ENCODE measurements at places on chromosomes 6 and 20. TPM values are rescaled to one million over a fixed set of nuclear protein-coding genes. Genes with fewer than 3 reads are reported as not detected.
A peak's percentile ranks its signal among the peaks of the same experiment; 100 is the strongest.

The SYTL3 gene
- 1.2 TPM for total RNA-seq

The ID4 gene
- total RNA-seq = 12.0 TPM

The SLC26A8 gene
- not detected for total RNA-seq

The RRAGD gene
- 3.8 TPM for total RNA-seq

The CLDN20 gene
- total RNA-seq = not detected

GRCh38 chr20:24677626-24678315, 208.3 kb downstream of the SYNDIG1 start:
- no peak overlapping the region for H3K4me3 ChIP-seq
- H3K36me3 ChIP-seq = no peaks in the 10 kb centered on the region

DNA sequence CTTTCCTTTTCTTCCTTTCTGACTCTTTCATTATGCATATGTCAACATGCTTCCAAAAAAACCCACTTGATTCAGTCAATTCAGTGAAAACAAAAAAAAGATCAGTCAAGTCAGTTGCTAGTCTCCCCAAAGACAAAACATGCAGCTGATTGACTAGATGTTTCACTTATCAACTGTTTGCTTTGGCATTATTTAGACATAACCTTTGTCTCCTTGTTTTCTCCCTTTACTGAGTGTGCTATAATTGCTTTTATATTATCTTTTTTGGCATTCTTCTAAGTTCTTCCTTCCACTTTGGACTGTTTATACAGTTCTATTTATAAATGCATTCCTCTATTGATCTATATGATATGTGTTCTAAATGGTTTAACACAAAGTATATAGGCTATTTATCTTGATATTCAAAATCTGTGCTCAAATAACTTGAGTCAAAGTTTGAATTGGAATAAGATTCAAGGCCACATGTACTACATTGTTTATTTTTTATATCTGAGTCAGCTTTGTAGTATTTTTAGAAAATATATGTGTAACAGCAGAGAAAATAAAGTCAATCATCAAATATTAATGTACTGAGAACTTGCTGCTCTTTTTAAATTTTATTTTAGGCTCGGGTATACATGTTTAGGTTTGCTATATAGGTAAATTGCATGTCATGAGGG, 260.5 kb downstream of the CENPW start:
- no peaks in the 10 kb centered on the region for H3K36me3 ChIP-seq
- H3K4me1 ChIP-seq = no peaks in the 10 kb centered on the region
- no peak for DNase-seq
- H3K27ac ChIP-seq = no peak overlapping the region

GRCh38 chr6:168189200-168190013, 110.4 kb upstream of the FRMD1 start:
- H3K4me1 ChIP-seq = no peaks in the 10 kb centered on the region
- H3K36me3 ChIP-seq = no peaks in the 10 kb centered on the region

DNA sequence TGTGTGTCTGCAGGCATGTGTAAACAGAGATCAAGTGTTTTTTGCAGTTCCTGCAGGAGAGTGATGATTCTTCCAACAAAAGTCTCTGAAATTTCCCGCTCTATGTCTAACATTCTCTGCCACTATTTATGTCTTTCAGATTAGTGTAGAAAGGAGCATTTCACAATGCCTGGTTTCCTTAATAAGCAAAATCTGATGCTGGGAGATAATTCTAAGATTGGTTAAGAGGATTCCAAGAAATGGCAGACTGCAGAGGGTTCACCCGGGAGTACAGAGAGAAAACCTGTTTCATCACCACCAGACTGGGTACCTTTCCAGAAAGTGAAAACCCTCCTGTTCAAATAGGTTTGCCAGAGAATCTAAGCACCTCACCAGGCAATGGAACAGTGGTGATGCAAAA, 62.7 kb downstream of the FOXC1 start:
- no peaks in the 10 kb centered on the region for H3K27me3 ChIP-seq
- H3K4me1 ChIP-seq = peaks cover 10% of the 10 kb centered on the region
- H3K27ac ChIP-seq = no peak overlapping the region
- no peak for DNase-seq
- H3K36me3 ChIP-seq = no peaks in the 10 kb centered on the region
- no peak overlapping the region for H3K4me3 ChIP-seq

DNA sequence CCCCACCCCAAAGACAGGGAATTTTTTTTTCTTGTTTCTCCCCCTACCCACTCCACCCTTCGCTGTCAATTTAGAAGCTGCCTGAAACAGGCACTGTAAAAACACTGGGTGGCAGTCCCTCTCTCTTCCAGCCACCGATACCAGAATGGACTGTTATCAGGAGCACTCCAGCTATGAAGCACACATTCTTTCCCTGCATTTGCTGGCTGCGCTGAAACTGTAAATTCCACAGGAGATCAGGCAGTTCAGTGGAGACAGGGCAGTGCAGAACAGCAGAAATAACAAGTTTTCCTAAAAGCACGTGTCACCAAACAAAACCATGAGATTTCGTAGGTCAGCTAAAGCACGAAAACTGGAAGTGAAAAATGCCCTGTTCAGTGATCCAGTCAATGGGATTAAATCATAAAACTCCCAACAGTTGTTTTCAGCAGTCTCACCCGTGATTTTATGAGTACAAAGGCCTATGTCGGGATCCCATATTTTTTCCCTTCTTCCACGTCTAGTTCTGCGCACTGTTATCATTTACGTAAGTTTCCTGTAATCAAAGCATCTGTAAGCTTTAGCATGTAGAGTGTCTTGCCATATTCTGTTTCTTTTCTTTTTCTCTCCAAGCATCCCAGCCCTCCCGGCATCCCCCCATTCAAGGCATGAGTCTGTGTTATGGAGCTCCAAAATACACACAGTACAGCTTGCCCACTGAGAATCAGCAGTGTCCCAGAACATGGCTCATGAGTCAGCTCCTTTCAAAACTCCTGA, 359.9 kb upstream of the EPHA7 start:
- DNase-seq = peak; percentile 20
- no peaks in the 10 kb centered on the region for H3K4me1 ChIP-seq
- no peaks in the 10 kb centered on the region for H3K36me3 ChIP-seq
- no peaks in the 10 kb centered on the region for H3K27me3 ChIP-seq

GRCh38 chr6:150361876-150362275, 6.9 kb upstream of the IYD start:
- no peaks in the 10 kb centered on the region for H3K36me3 ChIP-seq
- DNase-seq = no peak
- no peak overlapping the region for H3K4me3 ChIP-seq

DNA sequence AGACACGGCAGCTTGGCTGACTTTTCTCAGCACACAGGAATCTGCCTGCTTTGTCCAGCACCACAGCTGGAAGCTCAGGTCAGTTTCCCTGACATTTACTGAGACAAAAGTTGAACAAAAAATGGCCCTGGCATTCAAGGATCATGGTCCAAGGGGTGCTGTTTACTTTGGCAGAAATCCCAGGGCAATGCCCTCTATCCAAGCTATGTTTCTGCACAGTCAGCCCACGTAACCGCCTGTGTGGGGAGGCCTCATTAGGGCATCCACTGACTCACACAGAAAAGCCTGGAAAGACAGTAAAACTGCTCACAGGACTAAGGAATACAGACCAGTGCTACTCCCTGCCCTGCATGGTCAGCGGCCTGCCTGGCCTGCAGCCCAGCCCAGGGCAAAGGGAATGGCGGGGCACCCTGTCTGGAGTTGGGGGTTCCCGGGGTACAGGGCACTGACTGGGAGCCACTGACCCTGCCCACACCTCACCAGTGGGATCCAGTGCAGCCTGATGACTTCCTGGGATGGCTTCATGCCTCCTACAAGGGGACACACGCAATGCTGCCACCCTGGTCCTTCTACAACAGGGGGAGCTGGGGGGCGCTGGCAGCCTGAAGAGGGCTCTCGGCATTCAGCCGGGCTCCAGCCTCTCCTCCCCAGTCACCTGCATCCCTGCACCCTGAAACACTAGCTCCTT, 77.1 kb downstream of the NINL start:
- H3K27me3 ChIP-seq = no peaks in the 10 kb centered on the region
- peaks cover 6% of the 10 kb centered on the region for H3K36me3 ChIP-seq
- peak; percentile 79 for DNase-seq
- H3K4me3 ChIP-seq = no peak overlapping the region
- peaks cover 16% of the 10 kb centered on the region for H3K4me1 ChIP-seq

DNA sequence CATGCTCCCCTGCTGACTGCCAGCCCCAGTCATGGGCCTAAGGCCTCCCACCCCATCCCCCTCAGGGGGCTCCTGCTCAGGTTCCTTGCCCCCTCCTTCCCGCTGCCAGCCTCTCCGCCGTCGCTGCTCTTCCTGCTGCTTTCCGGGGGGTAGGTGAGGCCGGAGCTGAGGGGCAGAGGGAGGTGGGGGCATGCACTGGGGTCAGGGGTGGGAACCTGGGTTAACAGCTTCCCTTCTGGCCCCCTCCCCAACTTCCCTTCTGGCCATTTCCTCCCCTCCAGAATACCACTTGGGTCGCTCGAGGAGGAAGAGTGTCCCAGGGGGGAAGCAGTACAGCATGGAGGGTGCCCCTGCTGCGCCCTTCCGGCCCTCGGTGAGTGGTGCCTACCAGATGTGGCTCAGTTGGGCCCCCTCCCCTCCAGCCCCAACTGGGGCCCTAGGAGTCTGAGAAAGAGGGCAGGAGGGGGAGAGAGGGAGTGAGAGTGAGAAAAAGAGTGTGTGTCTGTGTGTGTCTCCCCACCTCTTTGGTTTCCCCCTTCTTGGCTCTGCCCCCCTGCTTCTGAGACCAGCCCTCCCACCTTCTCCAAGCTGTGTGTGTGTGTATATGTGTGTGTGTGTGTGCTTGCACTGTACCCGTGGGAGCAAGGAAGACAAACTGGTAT, 12.1 kb downstream of the SYNGAP1 start:
- no peaks in the 10 kb centered on the region for H3K27me3 ChIP-seq
- DNase-seq = no peak
- H3K4me3 ChIP-seq = no peak overlapping the region
- peaks cover 12% of the 10 kb centered on the region for H3K36me3 ChIP-seq
- no peak overlapping the region for H3K27ac ChIP-seq

DNA sequence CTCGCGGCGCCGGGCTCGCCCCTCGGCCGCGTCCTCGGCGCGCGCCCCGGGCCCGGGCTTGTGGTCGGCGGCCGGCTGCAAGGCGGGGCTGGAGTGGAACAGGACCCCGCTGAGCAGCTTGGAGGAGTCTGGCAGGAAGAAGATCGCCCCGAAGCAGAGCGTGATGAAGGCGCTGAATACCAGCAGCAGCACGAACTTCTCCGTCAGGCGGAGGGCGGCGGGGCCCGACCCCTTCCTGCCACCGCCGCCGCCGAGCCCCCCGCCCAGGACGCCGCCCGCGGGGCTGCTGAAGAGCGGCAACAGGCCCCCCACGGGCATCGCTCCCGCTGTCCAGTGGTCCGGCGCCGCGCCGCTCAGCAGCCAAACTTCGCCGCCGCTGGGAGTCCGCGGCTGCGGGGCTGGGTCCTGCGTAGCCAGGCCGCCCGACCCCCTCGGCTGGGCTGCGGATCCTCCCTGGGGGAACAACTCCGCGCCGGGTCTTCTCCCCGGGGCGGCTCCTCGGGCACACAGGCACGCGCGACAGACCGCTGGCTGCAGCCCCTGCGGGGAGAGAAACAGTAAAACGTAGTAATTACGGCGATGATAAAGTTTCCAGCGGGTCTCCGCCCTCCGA, 707 bp downstream of the MAN1A1 start:
- H3K27ac ChIP-seq = peak overlapping the region; percentile 59
- no peaks in the 10 kb centered on the region for H3K27me3 ChIP-seq
- H3K36me3 ChIP-seq = no peaks in the 10 kb centered on the region
- peak; percentile 20 for DNase-seq
- H3K4me1 ChIP-seq = peaks cover 11% of the 10 kb centered on the region

- peaks cover 77% of the 10 kb centered on the region for H3K27me3 ChIP-seq
- peaks cover 12% of the 10 kb centered on the region for H3K4me1 ChIP-seq
- DNase-seq = no peak
- no peak overlapping the region for H3K27ac ChIP-seq
- peak overlapping the region; percentile 5 for H3K4me3 ChIP-seq
Observed at GRCh38 chr6:170291271-170292110, 613 bp upstream of the DLL1 start.

GRCh38 chr6:106477146-106477545, 116.6 kb downstream of the CRYBG1 start:
- no peaks in the 10 kb centered on the region for H3K27me3 ChIP-seq
- peak; percentile 35 for DNase-seq
- peaks cover 22% of the 10 kb centered on the region for H3K4me1 ChIP-seq
- H3K36me3 ChIP-seq = no peaks in the 10 kb centered on the region
- H3K4me3 ChIP-seq = no peak overlapping the region
- no peak overlapping the region for H3K27ac ChIP-seq

GRCh38 chr6:52505726-52506409, 71.0 kb downstream of the TRAM2 start:
- peaks cover 47% of the 10 kb centered on the region for H3K4me1 ChIP-seq
- no peak overlapping the region for H3K27ac ChIP-seq
- H3K4me3 ChIP-seq = no peak overlapping the region
- H3K27me3 ChIP-seq = no peaks in the 10 kb centered on the region
- peaks cover 59% of the 10 kb centered on the region for H3K36me3 ChIP-seq

GRCh38 chr6:116390581-116390980, 19.8 kb downstream of the DSE start:
- no peak overlapping the region for H3K4me3 ChIP-seq
- no peak overlapping the region for H3K27ac ChIP-seq

GRCh38 chr6:22766979-22767378, 197.6 kb downstream of the HDGFL1 start:
- H3K27me3 ChIP-seq = no peaks in the 10 kb centered on the region
- H3K36me3 ChIP-seq = no peaks in the 10 kb centered on the region
- H3K4me3 ChIP-seq = no peak overlapping the region
- H3K4me1 ChIP-seq = peaks cover 5% of the 10 kb centered on the region
- DNase-seq = peak; percentile 23

DNA sequence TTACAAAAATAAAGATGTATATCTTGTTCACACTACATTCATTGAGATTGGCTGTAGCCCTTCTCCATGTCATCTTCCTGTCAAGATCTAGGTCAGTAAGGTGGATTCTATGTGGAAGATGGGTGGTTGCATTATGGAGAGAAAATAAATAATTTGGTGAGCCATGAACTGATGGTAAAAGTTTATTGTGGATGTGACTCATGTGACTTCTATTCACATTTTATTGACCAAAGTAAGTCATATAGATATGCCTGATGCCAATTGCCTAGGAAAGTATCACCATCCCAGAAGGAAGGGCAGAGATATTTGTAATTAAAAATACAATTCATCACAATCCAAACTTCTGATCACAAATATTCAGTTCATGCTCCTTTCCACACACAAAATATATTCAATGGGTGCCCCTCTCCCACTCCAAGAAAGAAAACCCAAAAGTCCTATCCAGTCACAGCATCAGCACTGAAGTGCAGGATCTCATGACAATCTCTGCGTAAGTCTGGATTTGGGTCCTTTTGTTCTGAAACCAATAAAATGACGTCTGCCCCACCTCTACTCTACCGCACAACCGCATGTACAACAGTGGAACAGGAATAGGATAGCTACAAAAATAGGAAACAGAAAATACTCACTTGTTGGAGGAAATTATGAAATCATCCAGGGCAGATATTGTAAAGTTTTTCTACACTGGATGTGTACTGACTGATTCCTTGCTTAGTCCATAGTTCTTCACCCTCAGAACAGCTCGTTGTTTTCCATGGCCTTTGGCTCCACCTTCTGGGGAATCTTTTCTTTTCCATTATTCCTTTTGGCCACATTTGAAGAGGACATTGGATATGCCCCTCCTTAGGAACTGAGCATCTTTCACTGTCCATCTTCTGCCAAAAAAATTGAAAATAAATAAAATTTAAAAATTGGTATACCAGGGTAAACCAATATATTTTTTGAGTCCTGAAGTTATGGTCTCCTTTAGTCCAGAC, 16.1 kb upstream of the SLC17A3 start:
- H3K4me1 ChIP-seq = no peaks in the 10 kb centered on the region
- no peaks in the 10 kb centered on the region for H3K36me3 ChIP-seq
- no peak overlapping the region for H3K27ac ChIP-seq
